ENCODE measurements at places on chromosomes 2 and 18. TPM values are rescaled to one million over a fixed set of nuclear protein-coding genes. Genes with fewer than 3 reads are reported as not detected.

DNA sequence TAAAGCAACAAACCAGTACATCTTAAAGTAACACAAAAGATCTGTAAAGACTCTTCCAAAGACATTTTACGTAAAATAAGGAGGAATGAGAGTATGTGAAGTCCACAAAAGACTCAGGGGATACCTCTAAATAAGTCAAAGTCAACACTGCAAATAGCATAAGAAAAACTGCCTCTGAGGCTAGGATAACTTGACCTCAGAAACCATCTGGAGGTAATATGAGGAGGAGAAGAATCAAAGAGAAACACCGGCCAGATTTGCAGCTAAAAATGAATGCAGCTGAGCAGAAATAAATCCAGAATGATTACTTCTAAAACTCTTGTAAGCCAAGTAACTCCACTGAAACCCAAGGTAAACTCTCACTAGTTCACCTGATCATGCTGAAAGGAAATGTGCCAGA lies 52.2 kb upstream of the ERMN start:
- no peak for DNase-seq

DNA sequence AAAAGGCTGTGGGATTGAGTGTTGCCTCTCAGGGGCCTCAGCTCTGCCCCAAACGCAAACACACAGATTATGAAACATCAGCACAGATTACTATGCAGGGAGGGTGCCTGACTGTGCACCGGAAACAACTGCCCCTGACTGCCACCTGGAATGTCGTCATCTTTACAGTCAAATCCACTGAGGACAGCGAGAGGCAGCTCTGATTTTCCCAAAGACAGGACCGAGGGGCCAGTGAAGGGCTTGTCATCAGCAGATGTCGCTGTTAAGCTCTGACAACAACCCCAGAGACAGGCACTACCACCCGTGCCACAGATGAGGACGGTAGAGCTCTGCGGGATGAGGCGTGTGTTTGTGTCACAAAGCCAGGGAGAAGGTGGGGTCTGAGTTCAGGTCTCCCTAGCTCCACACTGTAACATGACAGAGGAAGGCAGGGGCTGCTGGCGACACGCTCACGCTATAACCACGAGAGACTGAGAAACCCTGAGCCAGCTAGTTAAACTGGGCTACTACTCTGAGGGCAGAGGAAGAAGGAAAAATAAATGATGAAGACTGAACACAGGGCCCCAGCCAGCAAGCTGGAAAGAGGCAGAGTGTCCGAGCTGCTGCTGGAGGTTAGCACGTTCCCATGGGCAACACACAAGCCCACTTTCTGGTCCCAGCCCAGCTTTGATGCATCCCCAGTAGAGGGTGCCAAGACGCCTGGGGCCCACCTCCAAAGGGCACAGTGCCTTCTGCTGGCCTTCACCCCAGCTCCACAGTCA lies 47.0 kb downstream of the PARD6G start:
- no peak for DNase-seq

- DNase-seq: no peak
Observed at GRCh38 chr2:60391649-60392375, 161.6 kb downstream of the BCL11A start.

- no peak for DNase-seq
Observed at GRCh38 chr18:22928339-22928738, 4.8 kb upstream of the RBBP8 start.

DNA sequence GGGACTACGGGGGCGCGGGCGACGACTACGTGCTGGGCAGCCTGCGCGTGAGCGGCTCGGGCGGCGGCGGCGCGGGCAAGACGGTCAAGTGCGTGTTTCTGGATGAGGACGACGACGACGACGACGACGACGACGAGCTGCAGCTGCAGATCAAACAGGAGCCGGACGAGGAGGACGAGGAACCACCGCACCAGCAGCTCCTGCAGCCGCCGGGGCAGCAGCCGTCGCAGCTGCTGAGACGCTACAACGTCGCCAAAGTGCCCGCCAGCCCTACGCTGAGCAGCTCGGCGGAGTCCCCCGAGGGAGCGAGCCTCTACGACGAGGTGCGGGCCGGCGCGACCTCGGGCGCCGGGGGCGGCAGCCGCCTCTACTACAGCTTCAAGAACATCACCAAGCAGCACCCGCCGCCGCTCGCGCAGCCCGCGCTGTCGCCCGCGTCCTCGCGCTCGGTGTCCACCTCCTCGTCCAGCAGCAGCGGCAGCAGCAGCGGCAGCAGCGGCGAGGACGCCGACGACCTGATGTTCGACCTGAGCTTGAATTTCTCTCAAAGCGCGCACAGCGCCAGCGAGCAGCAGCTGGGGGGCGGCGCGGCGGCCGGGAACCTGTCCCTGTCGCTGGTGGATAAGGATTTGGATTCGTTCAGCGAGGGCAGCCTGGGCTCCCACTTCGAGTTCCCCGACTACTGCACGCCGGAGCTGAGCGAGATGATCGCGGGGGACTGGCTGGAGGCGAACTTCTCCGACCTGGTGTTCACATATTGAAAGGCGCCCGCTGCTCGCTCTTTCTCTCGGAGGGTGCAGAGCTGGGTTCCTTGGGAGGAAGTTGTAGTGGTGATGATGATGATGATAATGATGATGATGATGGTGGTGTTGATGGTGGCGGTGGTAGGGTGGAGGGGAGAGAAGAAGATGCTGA lies 1.4 kb downstream of the SOX11 start:
- DNase-seq: no peak

GRCh38 chr2:237471438-237472186 lies 15.4 kb upstream of the MLPH start:
- no peak for DNase-seq

DNA sequence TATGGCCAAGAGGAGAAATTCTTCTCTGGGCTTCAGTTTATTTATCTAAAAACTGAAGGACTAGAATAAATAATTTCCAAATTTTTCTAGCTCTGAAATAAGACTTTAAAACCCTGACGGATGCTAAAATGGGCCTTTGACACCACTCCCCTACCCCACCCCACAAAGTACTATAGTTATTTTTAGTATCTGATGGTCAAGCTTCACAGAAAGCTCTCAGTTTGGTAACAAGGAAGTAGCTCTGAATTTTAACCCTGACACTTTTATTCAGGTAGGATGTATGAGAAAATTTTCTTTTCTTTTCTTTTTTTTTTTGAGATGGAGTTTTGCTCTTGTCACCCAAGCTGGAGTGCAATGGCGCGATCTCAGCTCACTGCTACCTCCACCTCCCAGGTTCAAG lies 2.4 kb downstream of the RBKS start:
- DNase-seq: no peak

- peak; percentile 95 for DNase-seq
Observed at GRCh38 chr2:224086226-224086914, 47.3 kb upstream of the SERPINE2 start.

- DNase-seq: no peak
Observed at GRCh38 chr18:42106784-42107183, 151.8 kb downstream of the PIK3C3 start.

DNA sequence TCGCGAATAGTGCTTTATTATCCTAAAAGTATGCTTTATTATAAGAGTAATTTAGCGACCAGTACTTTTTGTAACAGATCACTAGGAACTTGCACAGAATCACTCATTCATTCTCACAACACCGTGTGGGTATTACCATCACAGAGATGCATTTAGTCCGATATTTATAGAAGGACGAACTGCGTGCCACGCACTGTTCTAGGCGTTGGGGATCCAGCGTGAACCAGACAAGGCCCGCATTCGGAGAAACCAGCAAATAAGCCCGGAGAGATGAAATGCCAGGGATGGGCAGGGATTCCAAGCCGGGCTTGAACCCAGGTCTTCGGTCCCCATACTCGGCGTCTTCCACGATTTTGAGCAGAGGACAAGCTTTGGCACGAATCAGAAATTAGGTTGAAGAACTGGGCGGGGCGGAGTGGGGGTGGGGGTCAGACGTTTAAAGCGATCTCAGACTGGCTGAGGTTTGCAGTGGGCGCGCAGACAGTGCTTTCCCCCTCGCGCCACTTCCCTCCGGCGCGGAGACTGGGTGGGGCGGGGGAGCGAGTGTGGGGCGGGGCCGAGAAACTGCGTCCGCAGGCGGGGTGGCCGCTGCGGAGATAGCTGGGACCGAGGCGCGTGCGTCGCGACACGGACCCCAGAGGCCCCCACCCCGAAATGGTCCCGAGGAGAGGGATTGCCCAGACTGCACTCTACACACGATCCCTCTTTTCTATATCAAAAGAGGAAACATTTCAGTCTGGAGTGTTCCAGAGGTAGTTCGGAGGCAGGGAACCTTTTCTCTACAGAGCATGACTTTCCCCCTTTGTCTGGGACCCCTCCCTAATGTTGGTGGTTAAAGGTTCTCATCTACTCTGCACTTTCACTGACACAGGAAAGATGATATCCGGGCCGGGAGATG lies 1.1 kb upstream of the CXCR4 start:
- DNase-seq: no peak

DNA sequence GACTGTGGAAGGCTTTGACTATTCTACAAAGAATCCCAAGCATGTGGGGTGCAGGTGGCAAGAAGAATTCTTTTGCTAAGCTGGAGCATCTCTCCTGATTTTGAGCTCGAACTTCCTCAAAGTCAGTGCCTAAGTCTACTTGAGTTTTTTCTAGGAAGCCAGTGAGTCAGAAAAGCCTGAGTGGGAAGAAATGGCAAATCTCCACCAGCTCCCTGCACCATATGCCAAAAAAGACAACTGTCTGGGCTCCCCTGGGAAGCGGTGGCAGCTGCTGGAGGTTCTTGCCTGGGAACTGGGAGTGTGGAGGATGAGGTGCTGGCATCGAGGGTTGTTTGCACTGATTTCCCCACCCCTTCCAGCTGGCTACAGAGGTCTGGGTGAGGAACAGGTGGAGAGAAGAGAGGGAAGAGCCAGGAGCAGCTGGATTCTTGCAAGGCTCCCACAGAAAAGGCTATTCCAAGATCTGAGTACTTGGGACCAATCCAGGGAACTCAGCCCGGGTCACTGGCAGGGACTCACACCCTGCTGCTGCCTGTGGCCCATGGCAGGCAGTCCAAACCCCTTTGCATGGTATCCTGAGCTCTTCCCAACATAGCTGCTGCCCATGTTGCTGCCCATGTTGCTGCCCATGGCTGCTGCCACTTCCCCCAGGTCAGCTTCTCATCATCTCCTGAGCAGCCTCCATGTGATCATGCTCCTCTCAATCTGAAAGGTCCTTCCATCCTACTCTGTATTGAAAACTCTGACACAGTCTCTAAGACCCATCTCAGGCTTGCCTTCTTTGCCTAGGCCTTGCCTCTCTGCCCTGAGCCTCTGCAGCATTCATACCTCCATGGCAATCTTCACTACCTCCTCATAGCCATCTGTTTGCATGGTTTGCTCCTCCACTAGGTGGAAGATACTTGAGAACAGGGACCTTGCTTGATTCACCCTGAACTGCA lies 128.3 kb upstream of the SPATS2L start:
- peak; percentile 43 for DNase-seq

- DNase-seq: no peak
Observed at GRCh38 chr2:195572895-195573683, 83.9 kb upstream of the SLC39A10 start.

DNA sequence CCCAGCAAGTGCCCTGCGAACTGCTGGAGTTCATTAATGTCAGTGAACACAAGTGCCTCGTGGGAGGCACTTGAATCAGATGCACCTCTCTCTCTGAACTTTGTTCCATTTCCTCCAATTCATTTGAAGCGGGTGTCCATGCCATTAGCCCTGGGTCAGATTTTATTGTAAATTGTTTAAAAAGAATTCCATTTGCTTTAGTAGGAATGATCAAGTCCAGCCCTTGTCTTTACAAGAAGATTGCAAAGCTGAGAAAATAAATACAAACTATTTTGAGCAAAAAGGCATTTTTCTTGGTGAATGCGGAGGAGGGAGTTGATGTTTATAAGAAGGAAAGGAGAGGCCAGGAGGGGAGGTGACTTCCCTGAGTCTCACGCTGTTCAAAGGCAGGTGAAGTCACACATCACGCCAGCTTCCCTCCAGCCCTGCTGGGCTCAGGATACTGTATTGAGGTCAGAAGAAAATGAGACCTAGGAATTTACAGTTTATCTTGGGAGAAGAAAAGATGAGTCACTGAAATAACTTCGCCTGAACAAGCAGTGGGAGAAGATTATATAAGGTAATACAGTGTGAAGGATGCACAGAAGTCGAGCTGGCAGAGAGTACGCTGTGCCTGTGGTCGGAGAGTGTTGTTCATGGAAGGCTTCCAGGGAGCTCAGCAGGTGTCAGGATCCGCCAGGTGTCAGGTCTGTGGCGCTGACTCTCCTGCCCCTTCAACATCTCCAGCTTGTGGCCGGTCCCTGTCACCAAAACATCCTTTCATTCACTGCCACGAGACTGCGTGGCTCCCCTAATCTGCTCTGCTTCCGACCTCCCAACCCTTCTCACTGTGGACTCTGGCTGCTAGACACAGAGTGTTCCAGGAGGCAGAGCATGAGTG lies 36.5 kb downstream of the EFR3B start:
- peak; percentile 62 for DNase-seq

GRCh38 chr2:203992509-203992908 lies 55.9 kb downstream of the ICOS start:
- DNase-seq: no peak

DNA sequence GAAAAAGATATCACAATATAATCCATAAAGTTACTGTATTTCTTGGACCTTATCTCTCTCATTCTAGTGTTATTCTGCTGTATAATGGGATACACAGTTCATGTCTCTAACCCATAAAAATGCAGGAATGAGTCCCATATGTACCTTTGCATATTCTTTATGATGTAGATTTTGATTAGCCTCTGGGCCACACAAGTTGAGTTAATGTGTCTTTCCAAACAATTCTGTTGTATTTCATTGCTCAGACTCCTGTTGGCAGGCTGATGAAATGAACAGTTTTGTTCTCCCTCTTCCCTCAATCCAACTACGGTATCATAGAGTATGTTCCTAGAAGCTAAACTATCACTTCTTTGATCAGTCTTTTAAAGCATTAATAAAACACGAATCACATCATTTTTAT lies 113.2 kb upstream of the SATB2 start:
- no peak for DNase-seq

DNA sequence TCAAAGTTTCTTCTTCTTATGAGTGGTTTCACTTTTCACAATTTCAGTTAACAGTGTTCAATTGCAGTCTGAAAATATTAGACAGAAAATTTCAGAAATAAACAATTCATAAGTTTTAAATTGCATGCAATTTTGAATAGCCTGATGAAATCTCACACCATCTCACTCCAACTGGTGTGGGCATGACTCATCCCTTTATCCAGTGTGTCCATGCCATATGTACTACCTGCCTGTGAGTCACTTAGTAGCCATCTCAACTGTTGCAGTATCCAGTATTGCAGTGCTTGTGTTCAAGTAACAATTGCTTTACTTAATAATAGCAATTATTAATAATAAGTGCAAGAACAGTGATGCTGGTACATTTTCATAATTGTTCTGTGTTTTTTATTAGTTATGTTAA lies 1202.5 kb downstream of the DSC3 start:
- DNase-seq: peak; percentile 21

Gene COPS9
- 317 TPM for polyA plus RNA-seq

Gene ASPRV1
- polyA plus RNA-seq: 0.29 TPM

Gene RASGRP3
- 1.7 TPM for polyA plus RNA-seq

Gene PJVK
- polyA plus RNA-seq: 1.5 TPM

Gene APLF
- 3.0 TPM for polyA plus RNA-seq

Gene SLC5A7
- not detected for polyA plus RNA-seq

Gene SCYGR4
- polyA plus RNA-seq: not detected

Gene ATF2
- 60.6 TPM for polyA plus RNA-seq

Gene EN1
- polyA plus RNA-seq: not detected

Gene CAPN14
- 0.10 TPM for polyA plus RNA-seq

All from BJ (cell line).